ENCODE measurements at places on chromosomes 7 and 10. TPM values are rescaled to one million over a fixed set of nuclear protein-coding genes. Genes with fewer than 3 reads are reported as not detected.

Gene ELAPOR2
- total RNA-seq: 41.9 TPM

Gene OSBPL3
- 17.0 TPM for total RNA-seq

Gene RARRES2
- 4.1 TPM for total RNA-seq

Gene CRYGN
- total RNA-seq: not detected

Gene FAM241B
- 11.3 TPM for total RNA-seq

Gene ITGB8
- 82.5 TPM for total RNA-seq
